ENCODE measurements at places on chromosomes 11 and 22.

DNA sequence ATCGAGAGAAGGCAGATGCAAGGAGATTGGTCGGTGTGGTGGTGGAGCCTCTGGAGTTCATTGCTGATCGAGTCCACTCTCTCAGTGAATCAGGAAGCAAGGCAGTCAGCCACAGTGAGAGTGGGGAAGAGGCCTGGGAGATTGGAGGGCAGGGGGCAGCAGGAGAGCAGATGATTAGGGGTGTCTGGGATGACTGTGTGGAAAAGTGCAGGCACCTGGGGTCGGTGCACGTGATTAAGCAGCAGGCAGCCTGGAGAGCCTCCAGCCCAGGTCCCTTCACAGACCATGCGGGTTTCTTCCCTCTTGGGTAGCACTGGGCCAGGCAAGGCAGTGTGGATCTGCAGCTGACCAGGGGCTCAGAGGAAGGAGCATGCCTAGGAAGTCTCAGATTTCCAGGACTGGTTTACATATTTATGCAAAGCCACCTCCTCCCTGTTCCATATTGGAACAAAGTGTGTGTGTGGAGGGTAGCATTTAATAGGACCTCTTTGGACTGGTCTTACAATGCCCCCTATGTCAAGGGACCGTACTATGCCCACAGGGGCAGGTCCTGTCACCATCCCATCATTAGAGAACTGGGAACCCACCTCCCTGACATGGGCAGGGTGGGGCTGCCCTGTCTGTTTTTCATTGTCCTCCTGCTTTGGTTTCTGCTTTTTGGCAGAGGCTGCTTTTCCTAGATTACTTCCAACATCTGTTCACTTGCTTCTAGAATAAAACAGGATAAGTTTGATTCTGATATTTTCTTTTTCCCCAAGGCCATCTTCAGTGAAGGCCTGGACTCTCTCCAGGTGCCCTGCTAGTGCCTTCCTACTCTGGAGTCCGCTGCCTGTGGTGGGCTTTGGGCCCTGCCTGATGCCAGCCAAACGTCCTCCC lies 14.0 kb upstream of the GDPD5 start:
- DNase-seq = no peak

- no peak for DNase-seq
Measured at GRCh38 chr22:41425660-41426365, 20.8 kb downstream of the TOB2 start.

- no peak for DNase-seq
Measured at GRCh38 chr22:46640293-46641055, 20.3 kb downstream of the GRAMD4 start.

- no peak for DNase-seq
Measured at GRCh38 chr22:49087198-49087597, 740.5 kb downstream of the BRD1 start.

DNA sequence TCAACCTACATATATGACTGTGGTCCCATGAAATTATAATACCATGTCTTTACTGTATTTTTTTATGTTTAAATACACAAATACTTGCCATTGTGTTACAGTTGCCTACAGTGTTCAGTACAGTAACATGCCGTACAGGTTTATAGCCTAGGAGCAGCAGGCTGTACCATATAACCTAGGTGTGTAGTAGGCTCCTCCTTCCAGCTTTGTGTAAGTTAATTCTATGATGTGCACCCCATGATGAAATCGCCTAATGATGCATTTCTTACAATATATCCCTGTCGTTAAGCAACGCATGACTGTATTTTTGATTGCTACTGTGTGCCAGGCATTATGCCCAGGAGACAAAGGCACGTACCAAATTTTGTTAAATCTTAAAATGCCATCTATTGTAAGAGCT lies 163.7 kb downstream of the LDLRAD3 start:
- no peak for DNase-seq

- no peak for DNase-seq
Measured at GRCh38 chr11:113197446-113197845, 116.9 kb upstream of the TTC12 start.

GRCh38 chr11:1049071-1049405 lies 12.5 kb upstream of the MUC6 start:
- DNase-seq = no peak

- peak; percentile 65 for DNase-seq
Measured at GRCh38 chr11:74018331-74019005, 9.6 kb upstream of the UCP3 start.

DNA sequence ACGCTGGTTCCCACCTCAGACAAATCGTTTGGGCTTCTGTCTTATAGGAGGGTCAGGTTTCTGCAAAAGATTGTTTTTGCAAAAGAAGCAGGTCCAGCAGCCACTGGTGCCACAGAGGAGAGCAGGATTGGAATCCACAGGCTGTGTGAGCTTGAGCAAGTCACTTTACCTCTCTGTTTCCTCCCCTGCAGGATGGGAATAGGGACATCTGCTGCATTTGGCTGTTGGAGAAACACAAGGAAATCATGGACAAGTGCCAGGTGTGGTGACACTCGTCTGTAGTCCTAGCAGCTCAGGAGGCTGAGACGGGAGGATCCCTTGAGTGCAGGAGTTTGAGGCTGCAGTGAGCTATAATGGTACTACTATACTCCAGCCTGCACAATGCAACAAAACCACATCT lies 422.6 kb downstream of the MN1 start:
- DNase-seq = no peak

DNA sequence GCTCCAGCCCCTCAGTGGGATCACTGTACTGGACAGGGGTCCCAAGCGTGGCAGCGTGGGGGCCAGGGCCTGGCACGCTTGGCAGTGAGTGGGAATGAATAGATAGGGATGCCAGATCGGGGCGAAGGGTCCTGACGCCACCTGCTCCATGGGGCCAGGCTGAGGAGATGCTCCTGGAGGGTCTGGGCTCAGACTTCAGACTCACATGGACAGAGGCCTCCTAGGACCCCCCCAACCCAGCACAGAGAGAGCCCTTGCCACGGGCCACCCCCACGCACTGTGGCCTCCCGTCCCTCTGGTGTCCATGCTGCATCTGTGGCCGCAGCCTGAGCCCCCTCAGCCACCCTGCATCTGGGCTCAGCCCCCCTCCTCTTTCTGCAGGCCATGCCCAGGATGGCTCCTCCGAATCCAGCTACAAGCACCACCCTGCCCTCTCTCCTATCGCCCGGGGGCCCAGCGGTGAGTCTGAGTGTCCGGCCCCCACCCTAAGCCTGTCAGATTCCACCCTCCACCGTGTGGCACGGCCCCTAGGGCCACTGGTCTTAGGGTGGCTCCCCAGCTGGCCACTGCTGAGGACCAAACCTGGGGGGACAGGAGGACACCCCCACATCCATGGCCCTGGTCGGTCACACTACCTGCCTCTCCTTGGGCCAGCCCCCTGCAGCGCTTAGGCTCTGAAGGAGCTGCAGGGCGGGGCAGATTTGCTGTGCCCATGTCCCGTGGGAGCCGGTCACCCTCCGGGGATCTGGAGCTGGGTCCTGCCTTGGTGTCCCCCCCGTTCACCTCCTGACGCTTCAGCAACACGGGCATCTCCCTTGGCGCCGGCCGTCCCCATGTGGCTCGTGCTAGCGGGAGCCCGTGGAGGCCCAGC lies 2.7 kb downstream of the MUC5AC start:
- DNase-seq = no peak

GRCh38 chr11:18013790-18014507 lies 1.1 kb upstream of the SERGEF start:
- no peak for DNase-seq

DNA sequence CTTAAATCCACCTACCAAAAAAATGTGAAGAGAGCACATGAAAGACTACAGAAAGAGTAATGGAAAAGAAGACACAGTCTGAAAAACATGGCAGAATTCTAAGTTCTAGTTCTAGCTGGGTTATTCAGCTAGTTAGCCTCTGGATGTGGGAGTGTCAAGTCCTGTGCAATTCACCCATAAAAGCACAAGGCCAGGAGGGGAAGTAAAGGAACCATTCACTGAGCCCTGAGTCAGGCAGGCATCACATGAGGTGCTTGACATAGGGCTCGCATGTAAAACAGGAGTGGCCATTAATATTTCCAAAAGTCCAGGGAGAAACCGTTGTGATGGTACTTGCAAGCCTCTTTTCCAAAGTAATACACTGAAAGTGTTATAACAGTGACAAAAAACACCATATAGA lies 103.7 kb downstream of the GAB2 start:
- DNase-seq = no peak
